Epithelial cell of prostate (primary cell): ENCODE measurements at places on chromosomes 7 and 10.
A peak's percentile ranks its signal among the peaks of the same experiment; 100 is the strongest.

DNA sequence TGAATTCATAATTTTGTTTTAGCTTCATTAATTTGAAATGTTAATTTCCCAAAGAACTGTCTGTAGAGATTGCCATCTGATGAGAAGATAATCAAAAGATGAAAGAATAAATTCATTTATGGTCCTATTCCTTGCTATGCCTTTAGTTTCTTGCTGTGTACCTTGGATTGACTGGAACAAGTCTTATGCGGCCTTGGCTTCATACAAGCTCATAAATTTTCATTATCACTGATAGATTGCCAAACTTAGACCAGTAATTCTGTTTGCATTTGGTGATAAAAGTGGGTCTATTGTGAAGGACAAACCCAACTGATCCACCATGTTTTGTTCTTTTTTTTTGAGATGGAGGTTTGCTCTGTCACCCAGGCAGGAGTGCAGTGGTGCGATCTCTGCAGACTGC, 48.2 kb downstream of the ARID5B start:
- no peak for DNase-seq

DNA sequence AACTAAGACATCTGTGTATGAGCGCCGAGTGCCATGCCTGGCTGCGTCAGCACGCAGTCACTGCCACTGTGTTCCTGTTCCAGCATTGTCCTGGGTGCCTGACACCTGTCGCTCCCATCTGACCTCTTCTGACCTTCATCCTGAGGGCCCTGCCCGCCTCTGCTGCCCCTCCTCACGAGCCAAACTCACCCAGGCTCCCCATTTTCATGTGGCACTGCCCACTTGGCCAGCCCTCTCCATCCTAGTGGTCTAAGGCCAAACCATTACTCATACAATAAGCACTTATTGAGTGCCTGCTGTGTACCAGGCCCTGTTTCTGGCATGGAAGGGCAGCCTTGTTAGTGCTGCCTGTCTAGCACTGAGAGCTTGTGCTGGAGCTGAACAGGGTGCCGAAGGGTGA, 77.2 kb upstream of the PCBD1 start:
- no peak for DNase-seq

DNA sequence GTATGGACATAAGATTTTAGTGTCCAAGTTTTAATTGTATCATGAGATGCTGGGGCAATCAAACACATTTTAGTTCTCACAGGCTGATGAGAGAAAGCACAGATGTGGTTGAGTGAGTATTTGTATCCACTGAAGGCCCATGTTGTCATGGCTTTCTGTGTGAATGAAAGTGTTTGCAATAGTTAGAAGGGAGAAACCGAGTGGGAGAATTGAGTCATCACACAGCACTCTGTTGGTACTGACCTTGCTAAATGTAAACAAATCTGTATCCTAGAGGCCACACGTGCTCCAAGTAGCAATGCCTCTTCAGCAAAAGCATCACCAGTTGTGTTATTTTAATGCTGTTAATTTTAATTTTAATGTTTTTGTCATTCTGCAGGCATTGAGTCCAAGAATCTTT, 121.2 kb downstream of the EMX2 start:
- peak; percentile 43 for DNase-seq

DNA sequence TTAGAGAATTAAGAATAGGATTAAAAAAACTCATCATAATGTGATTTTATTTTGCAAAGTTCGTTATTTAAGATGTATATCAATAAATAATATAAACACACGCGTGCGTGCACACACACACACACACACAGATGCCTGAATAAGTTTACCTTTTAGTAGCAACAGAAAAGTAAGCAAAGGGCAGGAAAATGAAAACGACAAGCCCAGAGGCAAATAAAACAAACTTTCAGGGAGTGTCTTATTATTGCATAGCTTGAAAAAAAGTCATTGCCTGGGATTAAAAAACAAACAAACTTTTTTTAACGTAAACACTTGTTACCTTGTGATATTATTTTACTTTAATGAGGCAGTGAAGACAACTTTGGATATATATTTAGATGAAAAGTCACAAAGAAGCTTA, 226.4 kb downstream of the BAMBI start:
- no peak for DNase-seq

DNA sequence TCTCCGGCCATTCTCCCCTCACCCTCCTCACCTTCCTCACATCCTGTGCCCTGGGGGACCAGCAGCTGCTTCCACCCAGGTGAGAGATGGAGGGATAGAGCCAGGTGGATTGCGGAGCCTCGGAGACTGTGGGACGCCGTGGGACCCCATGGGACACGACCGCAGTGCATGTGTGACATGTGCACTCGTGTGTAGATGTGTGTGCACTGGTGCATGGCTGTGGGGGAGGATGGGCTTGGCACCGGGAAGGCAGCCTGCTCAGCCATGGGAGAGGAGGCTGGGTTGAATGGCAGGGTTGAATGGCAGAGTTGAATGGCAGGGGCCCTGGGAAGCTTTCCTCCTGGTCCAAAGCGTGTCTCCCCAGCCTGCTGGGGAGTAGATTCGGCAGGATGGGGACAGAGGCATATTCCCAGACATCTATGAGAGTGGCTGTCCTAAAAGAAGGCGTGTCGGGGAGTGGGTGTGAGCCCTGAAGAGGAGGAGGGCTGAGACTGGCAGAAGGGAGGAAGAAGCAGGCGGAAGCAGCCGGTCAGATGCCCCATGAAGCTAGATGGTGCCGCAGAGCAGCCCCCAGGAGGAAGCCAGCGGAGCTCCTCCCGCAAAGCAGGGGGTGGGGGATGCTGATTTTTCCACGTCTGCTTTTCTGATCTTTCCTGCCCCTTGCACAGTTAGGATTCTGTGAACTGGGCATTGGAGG, 815 bp downstream of the GIMAP8 start:
- no peak for DNase-seq

DNA sequence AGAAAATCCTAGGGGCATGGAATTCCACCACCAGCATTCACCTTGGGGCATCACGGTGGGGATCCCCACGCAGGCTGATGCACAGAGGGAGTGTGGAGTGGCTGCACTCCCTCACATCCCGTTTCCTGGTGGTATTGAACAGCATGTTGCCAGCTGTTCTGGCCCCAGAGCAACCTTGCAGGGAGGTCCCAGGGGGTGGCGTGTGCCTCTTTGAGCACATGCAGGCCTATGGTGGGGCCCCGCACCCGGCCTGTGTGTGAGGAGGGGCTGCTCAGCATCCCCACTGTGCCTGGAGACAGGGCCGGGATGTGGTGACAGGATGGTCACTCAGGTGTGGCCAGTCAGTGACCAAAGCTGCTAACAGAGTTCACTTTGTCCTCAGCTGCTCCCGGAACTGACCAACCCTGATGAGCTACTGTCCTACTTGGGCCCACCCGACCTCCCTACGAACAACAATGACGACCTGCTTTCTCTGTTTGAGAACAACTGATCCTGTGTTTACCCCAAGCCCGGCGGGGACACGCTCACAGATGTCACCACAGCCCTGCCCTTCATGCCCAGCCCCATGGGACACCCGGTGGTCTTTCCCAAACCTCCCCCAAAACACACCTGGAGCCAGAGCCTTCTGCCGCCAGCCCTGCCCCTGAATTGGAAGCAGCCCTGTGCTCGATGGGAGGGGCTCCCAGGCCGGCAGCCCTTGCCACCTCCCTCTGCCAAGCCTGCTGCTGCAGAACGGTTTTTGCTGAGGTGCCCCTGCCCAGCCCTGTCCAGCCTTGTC, 18.7 kb downstream of the ZMIZ2 start:
- no peak for DNase-seq

DNA sequence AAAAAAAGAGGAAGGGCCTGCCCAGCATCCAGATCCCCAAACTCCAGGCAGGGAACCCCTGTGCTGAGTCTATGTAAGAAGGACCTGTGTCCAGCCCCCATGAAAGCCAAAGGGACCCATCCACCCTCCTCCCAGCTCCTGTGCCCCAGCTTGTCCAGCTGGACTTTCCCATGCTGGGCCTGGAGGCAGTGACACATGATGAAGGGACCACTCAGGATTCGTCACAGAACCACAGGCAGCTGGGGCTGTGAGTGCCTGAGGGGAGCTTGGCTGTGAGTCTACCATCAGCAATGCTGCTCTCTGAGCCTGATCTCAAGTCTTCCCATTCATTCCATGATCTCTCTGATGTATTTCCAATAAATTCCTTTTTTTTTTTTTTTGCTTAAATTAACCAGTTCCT, 36.2 kb upstream of the MNX1 start:
- peak; percentile 83 for DNase-seq

- no peak for DNase-seq
Observed at GRCh38 chr10:79445977-79446757, 743 bp upstream of the ZCCHC24 start.

- no peak for DNase-seq
Observed at GRCh38 chr10:73225518-73225917, 21.5 kb downstream of the DNAJC9 start.

- DNase-seq = no peak
Observed at GRCh38 chr7:150379441-150380379, 580 bp downstream of the ZNF775 start.

- DNase-seq = no peak
Observed at GRCh38 chr7:50477640-50478039, 27.5 kb upstream of the FIGNL1 start.

GRCh38 chr10:97426776-97427570, 982 bp downstream of the PGAM1 start:
- no peak for DNase-seq

- DNase-seq = no peak
Observed at GRCh38 chr7:74684473-74684872, 27.0 kb downstream of the GTF2I start.

DNA sequence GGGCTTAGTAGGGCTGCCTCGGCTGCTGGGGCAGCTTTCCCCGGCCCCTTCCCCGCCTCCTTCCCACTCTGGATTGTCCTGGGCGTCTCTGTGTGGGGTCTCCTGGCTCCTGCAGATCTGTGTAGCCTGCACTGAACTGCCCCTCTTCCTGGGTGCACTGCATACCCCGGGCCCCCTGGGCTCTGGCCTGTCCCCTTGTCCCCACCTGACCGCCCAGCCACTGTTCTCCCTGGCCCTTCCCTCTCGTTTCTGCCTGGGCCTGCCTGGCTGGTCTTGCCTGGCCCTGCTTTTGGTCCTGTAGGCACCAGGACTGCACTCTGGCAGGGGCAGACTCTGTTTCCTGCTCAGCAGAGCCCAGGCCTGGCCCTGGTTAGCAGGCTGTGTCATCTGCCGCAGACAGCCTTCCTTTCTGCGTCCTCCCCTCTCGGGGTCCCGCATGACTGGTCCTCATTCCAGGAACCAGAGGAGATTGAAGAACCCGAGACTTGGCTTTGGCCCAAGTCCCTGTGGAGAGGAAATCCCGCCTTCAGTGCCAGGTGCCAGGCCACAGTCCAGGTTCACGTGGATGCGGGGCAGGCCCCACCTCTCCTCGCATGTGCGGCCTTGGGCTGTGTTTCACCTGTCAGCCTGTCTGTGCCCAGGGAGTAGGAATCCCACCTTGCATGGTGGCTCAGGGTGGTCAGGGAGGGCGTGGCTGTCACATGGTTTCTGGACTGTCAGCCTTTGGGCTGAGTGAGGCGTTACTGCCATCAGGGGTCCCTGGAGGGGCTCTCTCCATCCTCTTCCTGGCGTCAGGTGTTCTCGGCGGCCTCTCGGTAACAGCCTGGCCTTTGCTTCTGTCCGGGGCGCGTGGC, 9.2 kb downstream of the INPP5A start:
- no peak for DNase-seq

GRCh38 chr7:152145853-152146466, 120.5 kb downstream of the GALNT11 start:
- DNase-seq = no peak

DNA sequence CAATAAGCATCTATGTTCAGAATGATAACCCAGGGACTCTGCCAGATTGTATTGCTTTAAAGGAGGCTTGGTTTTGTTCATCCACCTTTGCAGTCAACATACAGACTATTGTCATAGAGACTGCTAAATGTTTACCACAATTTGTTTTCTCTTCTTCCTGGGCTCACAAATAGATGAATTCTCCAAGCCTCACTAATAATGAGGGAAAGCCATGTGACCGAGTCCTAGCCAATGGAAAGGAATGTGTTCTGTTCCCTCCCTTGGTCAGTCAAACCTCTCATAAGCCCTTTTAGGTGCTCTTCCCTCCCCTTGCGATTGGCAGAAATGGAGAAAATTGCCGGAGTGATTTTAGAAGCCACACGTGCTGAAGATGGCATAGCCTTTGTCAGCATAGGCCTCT, 136.9 kb downstream of the RTKN2 start:
- no peak for DNase-seq
